ENCODE measurements at places on chromosomes 3 and 15. TPM values are rescaled to one million over a fixed set of nuclear protein-coding genes. Genes with fewer than 3 reads are reported as not detected.

- H3K4me1 ChIP-seq: peaks cover 10% of the 10 kb centered on the region
- H3K27me3 ChIP-seq: no peaks in the 10 kb centered on the region
- no peak overlapping the region for H3K27ac ChIP-seq
Observed at GRCh38 chr3:101720851-101721840, 3.3 kb upstream of the CEP97 start.

The PPP2R3A gene
- 13.0 TPM for total RNA-seq

- no peak for DNase-seq
- no peaks in the 10 kb centered on the region for H3K36me3 ChIP-seq
- no peaks in the 10 kb centered on the region for H3K4me1 ChIP-seq
- no peak overlapping the region for H3K27ac ChIP-seq
- no peaks in the 10 kb centered on the region for H3K27me3 ChIP-seq
- no peak overlapping the region for H3K4me3 ChIP-seq
Observed at GRCh38 chr3:99716463-99716995, 78.1 kb downstream of the COL8A1 start.

- no peaks in the 10 kb centered on the region for H3K4me1 ChIP-seq
- H3K4me3 ChIP-seq: no peak overlapping the region
- H3K27me3 ChIP-seq: no peaks in the 10 kb centered on the region
- peaks cover 37% of the 10 kb centered on the region for H3K36me3 ChIP-seq
Observed at GRCh38 chr3:57637391-57637790, 40.2 kb upstream of the ARF4 start.

Measured in SJSA1 (cell line).